ENCODE measurements at places on chromosomes 5 and 9.

DNA sequence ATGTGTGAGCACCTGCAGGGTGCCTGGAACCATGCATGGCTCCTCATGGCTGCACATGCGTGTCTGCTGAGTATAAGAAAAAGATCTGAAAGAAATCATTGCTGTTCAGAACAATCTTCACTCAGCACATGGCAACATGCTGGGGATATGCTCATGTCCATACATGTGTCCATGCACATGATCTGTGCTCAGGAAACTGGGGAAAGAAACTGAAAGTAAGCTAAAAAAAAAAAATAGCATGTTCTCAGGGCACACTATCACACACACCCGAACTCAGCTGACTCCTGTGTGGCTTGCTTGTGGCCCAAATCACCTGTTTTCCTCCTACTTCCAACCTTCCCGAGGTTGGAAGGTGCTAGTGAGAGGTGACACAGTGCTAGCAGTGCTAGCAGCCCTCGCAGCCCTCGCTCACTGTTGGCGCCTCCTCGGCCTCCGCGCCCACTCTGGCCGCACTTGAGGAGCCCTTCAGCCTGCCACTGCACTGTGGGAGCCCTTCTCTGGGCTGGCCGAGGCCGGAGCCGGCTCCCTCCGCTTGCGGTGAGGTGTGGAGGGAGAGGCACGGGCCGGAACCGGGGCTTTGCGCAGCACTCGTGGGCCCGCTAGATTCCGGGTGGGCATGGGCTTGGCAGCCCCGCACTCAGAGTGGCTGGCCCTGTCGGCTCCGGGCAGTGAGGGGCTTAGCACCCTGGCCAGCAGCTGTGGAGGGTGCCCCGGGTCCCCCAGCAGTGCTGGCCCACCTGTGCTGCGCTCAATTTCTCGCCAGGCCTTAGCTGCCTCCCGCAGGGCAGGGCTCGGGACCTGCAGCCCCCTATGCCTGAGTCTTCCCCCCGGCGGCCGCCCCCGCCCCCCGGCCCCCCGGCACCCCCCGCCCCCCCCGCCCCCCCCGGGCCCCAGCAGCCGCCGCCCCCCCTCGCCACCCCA is 76.0 kb downstream of the GADD45G start:
- no peak for DNase-seq

- no peak for DNase-seq
These were observed 94.7 kb downstream of the EBF1 start for GRCh38 chr5:159005062-159005461.

GRCh38 chr5:61933787-61934626 is 372.0 kb upstream of the KIF2A start:
- DNase-seq, result no peak

- no peak for DNase-seq
These were observed 10.3 kb downstream of the TCERG1 start for GRCh38 chr5:146457431-146457830.

DNA sequence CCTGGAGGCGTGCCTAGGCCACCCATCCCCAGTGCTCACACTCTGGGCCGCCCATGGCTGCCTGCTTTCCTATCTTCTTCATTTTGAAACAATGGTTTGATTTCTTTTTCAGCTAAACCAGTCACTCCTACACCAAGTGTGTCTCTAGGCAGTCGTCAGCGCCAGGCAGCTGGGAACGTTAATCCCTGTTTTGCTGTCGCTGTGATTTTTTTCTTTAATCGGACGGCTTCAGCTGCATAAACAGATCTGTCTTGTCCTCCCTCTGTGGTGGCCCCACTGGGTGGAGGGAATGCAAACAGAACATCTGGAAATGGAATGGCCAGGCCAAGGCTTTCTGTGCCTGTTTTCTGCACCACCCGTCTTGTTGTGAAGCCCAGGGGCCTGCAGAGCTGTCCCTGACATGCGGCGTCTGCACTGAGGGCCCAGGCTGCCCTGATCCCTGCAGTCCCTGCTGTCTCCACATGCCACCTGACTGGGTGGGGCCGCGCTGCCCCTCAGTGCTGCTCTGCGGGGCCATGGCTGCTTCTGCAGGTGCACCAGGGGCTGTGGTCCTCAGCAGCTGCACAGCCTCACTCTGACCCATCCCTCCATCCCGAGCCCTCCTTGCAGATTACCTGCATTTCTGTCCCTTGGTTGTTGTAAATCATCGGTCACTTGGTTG is 51.5 kb downstream of the WNK2 start:
- DNase-seq, result no peak

GRCh38 chr5:74382987-74383593 is 257.4 kb downstream of the ENC1 start:
- DNase-seq, result no peak

DNA sequence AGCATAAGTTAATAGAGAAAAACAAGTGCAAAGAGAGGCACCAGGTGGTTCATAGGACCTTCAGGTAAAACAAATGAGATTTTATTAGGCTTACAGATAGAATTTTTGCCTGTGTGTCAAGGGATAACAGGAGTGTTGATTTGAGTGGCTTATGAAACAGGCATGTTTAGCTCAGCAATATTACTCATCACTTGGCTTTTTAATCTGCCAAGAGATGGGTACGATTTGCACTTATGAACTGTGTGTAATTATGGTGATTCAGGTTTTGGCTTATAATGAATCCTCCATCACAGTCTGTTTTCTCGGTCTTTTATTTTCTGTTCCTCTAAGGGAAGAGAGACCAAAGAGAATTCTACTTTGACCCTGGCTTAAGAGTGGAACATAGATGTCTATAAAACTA is 199.3 kb downstream of the DMRTA1 start:
- DNase-seq, result no peak

GRCh38 chr5:176678584-176678983 is 31.3 kb downstream of the TSPAN17 start:
- no peak for DNase-seq

GRCh38 chr9:129126749-129127618 is 15.8 kb downstream of the PTPA start:
- DNase-seq, result no peak

DNA sequence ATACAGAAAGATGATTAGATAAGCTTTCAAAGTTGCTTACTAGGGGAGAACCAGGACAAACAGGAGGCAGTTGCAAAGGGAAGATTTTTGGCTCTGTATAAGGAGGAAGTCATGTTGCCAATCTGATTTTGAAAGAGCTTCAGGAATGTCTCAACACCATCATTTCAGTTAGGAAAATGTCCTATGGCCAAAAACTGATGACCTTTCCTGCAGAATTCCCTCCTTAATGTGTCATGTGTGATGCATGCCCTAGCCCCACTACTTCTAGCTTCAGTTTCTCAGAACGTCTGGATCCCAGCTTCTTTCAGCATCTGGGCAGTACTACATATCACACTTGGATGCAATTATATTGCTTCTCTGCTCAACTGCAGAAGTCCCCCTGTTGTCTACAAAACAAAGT is 211.5 kb upstream of the NREP start:
- no peak for DNase-seq

GRCh38 chr9:89969156-89969675 is 364.4 kb downstream of the GADD45G start:
- no peak for DNase-seq

DNA sequence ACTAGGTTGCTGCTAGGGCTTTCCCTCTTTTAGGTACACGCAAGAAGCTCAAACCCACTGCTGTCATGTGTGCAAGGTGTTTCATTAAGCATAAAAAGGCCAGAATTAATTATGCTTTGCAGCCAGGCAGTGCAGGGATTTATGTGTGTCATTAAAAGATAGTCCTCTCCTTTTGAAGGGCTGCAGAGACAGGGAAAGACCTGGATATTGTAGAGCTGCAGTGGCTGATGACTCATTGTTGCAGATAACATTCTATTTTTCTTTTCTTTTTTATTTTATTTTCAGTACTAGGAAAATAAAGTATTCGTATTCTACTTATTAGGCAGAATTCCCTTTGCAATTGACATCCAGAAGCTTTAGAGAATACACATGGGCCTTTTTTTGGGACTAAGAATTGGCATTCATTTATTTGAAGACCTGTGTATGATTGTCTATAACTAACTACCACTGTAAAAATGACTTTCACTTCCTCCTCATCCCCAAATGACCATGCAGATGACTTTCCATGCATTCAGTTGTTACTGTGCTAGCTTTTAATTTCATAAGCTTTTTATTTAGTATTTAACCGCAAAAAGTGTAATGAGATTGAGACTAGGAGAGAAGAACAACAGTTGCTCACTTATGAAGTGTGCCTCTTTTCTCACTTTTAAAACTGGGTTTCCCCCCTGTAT is 113.0 kb downstream of the PAM start:
- DNase-seq, result no peak

- DNase-seq, result no peak
These were observed 22.1 kb upstream of the MATR3 start for GRCh38 chr5:139271201-139272027.

GRCh38 chr9:35935755-35936509 is 22.0 kb downstream of the OR2S2 start:
- DNase-seq, result no peak

DNA sequence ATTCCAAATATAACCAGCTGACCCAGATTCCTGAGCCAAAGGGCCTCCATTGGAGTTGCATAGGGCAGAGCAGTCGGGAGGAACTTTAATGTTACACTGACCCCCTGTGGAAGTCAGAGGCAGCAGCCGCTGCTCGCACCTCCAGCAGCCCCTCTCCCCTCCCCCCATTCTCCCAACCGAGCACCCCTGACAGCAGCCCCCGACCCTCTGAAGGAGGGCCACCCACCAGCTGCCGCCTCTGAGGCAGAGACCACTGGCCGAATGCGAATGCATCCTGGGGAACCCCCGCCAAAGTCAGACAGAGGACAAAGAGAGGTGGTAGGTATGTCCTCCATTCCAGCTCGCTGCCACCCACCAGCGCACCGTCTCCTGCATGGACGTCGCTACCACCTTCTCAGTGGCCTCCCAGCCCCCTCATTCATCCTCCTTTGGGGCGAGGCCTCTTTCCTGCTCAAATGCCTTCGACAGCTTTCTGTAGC is 231.0 kb downstream of the CDK5RAP2 start:
- DNase-seq, result no peak

DNA sequence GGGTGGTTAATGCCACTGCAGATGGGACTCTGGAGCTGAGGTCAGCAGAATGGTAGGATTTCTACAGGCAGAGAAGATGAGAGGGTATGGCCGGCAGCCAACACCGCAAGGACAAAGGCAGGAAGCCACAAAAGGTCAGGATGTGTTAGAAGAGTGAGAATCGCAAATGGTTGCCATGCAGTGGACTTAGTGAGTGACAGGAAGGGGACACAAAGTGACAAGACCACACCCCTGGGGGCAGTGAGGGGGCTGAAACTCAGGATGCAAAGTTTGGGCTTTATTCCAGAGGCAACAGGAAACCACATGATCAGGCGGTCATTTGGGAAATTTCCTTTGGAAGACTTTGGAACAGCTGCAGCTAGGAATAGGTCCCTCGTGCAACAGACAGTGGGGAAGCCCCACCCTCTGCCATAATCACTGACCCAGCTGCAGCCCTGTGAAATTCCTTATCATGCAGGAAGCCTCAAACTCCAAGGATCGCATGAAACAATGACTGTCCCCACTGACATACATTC is 14.2 kb upstream of the CCDC180 start:
- DNase-seq, result no peak

GRCh38 chr9:69317894-69318293 is 7.1 kb upstream of the ENTREP1 start:
- DNase-seq, result no peak

- no peak for DNase-seq
These were observed 8.2 kb downstream of the OTULIN start for GRCh38 chr5:14672484-14673394.

GRCh38 chr9:98610711-98611110 is 98.0 kb downstream of the GABBR2 start:
- DNase-seq, result no peak

- no peak for DNase-seq
These were observed 49.6 kb upstream of the TNFSF15 start for GRCh38 chr9:114855488-114855887.

DNA sequence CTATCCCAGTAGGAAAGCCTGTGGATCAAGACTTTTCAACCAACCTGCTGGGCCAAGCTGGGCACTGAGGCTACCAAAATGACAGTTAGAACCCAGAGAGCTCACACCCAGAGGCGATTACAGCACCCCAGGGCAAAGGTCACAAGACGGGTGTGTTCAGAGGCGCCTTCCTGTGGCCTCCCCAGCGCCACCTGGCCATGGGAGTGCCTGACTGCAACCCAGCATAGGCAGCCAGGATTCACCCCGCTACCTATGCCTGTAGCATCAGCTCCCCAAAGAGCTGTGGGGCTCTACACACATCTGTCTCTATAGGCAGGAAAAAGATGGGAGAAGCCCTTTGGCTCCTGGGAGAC is 33.5 kb downstream of the PDGFRB start:
- DNase-seq, result no peak

- no peak for DNase-seq
These were observed 44.8 kb upstream of the ALDOB start for GRCh38 chr9:101480386-101480785.

- no peak for DNase-seq
These were observed 102.2 kb upstream of the TUT7 start for GRCh38 chr9:86456416-86456815.

Data from activated CD4-positive, CD25-positive, alpha-beta regulatory T cell treated with anti-CD3 and anti-CD28 coated beads, Interleukin-2, amount 50 U/mL, for 72 hours (primary cell).